ENCODE measurements at places on chromosomes 3 and 15. TPM values are rescaled to one million over a fixed set of nuclear protein-coding genes. Genes with fewer than 3 reads are reported as not detected.

The CHRFAM7A gene
- total RNA-seq: 1.1 TPM

The LRRC3B gene
- total RNA-seq: not detected

The EFCAB12 gene
- under 0.01 TPM for total RNA-seq

The ADAMTSL3 gene
- 1.2 TPM for total RNA-seq

The SLCO3A1 gene
- total RNA-seq: 2.8 TPM

The GOLGA6L25 gene
- total RNA-seq: not detected

The GOLGA6B gene
- total RNA-seq: not detected

The DNAH1 gene
- 3.2 TPM for total RNA-seq

The ALAS1 gene
- 69.8 TPM for total RNA-seq

The FANCD2OS gene
- not detected for total RNA-seq

The SFMBT1 gene
- 1.6 TPM for total RNA-seq

The ROBO2 gene
- total RNA-seq: not detected

The INSYN1 gene
- total RNA-seq: 0.05 TPM

The CYP1A1 gene
- total RNA-seq: 3.7 TPM

The PTPRG gene
- total RNA-seq: 30.5 TPM

The SSR3 gene
- 274 TPM for total RNA-seq

The SLC15A2 gene
- total RNA-seq: 0.29 TPM

The PATL2 gene
- total RNA-seq: 0.48 TPM

The GPR149 gene
- not detected for total RNA-seq

The KCNMB3 gene
- total RNA-seq: 2.1 TPM

The PPM1L gene
- 3.2 TPM for total RNA-seq

The ITIH3 gene
- total RNA-seq: not detected

The ATP13A5 gene
- not detected for total RNA-seq

The PPIP5K1 gene
- 10.8 TPM for total RNA-seq

The LTK gene
- 0.24 TPM for total RNA-seq

The ABI3BP gene
- total RNA-seq: 7.3 TPM

The ALDH1A3 gene
- 27.1 TPM for total RNA-seq

The MYL3 gene
- not detected for total RNA-seq

The GP9 gene
- total RNA-seq: not detected
